ENCODE measurements at places on chromosomes 3 and 15. TPM values are rescaled to one million over a fixed set of nuclear protein-coding genes. Genes with fewer than 3 reads are reported as not detected.

DNA sequence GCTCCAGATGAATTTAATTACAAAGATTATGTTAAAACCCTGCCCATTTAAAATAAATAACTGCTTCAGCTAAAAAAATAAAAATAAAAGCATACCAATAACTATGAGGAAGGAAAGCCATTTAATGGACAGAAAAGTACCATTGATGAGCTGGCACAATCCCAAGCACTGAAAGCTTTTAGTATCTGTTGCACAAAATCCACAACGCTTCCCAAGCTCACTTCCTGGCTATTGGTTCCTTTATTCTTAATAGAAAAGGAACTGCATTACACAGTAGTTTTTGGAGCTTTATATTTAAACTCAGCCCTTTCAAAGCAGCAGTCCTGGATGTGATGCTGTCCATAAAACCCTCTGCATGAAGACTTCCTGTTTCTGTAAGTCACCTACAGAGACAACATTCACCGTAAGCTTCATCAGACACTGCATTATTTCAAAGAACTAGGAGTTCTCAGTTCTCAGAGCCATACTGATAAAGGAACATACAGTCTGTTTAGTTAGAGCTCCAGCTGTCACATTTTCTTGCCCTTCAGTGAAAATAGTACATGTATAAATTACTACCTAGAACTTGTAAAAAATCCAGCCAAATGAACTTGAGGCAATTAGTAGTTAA lies 81.5 kb downstream of the CSNK1G1 start:
- DNase-seq, result no peak

Gene ADPRH
- 16.6 TPM for total RNA-seq

Gene GOLGA8T
- 0.56 TPM for total RNA-seq

DNA sequence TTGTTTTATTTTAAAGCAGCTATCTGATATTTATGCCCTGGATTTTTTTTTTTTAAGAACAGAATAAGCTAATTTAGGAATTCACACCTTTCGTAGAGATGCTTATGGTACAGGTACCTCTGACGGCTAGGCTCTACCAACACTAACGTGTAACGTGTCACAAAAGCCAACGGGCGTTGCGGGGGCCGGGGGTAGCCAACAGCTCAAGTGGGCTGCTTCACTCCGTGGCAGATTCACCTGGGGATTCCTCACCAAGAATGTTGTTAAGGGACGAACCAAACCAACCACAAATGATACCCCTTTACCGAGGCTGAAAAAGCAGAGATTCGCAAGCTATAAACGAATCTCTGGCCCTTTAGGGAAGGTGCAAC lies 1.0 kb downstream of the TMCC1 start:
- DNase-seq, result no peak

- no peak for DNase-seq
Measured at GRCh38 chr3:180802837-180803236, 109.6 kb upstream of the FXR1 start.

DNA sequence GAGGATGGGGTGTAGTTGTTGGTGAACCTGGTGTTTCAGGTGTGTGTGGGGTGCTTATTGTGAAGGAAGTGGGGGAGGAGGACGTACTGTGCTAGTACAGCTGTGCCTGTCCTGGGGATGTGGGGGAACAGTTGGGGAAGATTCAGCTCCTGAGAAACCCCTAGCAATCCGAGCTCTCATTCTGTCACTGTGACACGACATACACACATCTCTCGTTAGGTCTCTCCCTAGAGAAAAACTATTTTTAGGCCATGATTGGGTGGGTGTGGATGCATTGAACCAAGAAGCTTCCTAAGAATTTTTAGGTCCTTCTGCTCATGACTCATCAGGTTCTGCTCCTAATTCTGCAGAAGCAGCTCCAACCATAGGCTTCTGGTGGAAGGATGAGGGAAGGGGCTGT lies 54.3 kb downstream of the SLC30A4 start:
- no peak for DNase-seq

Measured in heart left ventricle (tissue), 16 donors.